ENCODE measurements at places on chromosomes 16 and 17.

DNA sequence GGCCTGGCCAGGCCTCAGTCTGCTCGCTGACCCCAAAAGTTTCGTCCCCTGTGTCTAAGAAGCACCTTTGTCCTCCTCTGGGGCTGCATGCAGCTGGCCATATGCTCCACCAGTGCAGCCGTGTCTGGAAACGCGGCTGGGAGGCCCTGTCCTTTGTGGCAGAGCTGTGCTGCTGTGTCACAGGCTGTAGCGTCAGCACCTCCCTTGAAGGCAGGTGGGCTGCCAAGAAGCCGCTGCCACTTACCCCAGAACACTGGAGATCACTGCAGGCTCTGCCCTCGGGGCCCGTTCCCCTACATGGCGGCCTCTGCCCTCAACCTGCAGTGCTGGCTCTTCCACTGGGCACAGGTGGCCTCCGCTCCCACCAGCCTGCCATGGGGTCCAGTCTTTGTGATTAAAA is 15.7 kb upstream of the MC1R start:
- no peak for DNase-seq

DNA sequence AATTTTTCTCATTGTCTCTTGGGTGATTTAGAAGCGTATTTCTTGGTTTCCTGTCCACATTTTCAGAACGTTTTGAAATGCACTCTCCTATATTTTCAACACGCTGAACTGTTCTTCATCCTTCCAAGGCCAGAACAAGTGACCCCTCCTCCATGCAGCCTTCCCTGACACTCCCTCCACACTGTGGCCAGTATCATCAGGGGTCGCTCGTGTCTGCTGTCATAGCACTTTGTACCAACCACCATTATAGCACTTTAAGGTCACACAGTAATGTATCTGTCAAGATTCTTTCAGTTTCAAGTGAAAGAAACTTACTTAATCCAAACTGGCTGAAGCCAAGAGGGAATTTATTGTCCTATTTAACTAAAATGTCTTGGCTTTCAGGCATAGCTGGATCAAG is 17.5 kb upstream of the IL21R start:
- no peak for DNase-seq

- no peak for DNase-seq
These were observed 12.9 kb downstream of the G6PC1 start for GRCh38 chr17:42913522-42913921.

GRCh38 chr16:63596716-63597115 is 1525.1 kb downstream of the CDH11 start:
- DNase-seq, result no peak

DNA sequence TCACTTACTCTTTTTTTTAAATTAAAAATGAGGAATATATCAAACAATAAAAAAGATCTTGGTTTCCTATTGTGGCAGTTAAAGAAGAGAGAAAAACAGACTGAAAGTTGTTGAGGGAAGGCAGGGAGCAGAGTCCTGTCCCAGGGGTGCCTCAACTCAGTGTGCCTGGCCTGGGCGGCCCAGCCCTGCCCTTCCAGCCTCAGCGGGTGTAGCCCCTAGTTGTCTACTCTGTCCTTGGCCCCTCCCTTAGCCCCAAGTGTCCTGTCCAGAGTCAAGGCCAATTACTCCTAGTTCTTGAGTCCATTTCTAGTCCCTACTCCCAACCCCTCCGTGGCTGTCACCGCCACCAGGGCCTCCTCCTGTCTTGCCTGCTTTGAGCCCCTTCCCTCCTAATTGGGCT is 52.5 kb downstream of the SMPD3 start:
- no peak for DNase-seq

- DNase-seq, result no peak
These were observed 115.9 kb downstream of the DYNLRB2 start for GRCh38 chr16:80656711-80657150.

- DNase-seq, result no peak
These were observed 101.4 kb upstream of the XYLT1 start for GRCh38 chr16:17572145-17572544.

DNA sequence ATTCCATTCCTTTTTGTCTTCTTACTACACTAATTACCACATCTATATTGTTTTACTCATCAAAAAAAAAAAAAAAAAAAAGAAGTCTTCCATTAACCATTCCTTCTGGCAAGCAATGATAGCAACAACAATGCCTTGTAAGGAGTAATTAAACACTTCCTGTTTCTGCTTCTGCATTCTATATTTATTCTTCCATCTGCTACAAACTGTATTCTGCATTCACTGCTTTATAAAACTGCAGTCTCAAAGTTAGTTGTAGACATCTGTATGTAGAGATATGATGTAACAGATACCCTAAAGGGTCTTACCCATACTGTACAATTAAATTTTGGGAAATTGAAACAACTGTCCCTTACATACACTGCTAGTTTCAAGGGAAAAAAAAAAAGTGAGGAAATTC is 28.7 kb upstream of the ABCA6 start:
- no peak for DNase-seq

GRCh38 chr16:69017036-69017783 is 88.2 kb upstream of the HAS3 start:
- DNase-seq, result no peak

- DNase-seq, result no peak
These were observed 157.7 kb upstream of the RPL38 start for GRCh38 chr17:74045608-74046280.

All from stimulated activated CD4-positive, alpha-beta T cell treated with anti-CD3 and anti-CD28 coated beads, TNF-alpha, amount 100 ng/mL, for 1 hour (primary cell).